Transverse colon (tissue), 4 donors: ENCODE measurements at places on chromosomes 6 and 20.

GRCh38 chr6:10166031-10166430 lies 248.8 kb downstream of the TFAP2A start:
- DNase-seq, result no peak

- peak; percentile 9 for DNase-seq
These were observed 100.8 kb downstream of the FAM217A start for GRCh38 chr6:3977875-3978711.

DNA sequence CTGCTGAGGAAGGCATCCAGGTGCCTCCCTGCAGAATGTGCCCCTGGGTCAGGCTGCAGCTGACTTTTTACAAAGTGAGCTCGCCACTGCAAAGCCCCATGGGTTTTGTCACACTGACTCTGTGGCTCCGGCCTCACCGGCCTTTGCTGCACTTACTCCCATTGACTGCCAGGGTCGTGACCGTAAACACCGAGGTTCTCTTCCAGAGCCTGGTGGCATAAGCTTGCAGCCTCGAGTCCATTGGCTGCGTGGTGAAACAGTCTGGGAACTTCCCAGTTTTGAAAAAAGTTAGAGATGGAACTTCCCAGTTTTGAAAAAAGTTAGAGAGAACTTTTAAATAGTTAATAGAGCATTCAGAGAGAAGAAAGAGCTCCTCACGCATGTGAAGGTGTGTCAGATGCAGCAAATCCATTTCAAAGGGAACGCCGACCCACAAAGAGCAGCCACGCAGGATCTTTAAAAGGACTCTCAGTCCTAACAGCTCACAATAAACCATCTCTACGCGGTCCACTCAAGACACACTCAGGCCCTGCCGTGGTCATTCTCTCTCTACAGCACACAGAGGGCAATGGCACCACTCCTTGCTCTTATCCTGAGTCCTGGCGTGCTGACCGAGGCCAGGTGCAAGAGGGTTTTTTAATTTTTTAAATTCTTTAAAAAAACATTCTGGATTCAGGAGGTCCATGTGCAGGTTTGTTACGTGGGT lies 12.8 kb downstream of the RAMACL start:
- no peak for DNase-seq

DNA sequence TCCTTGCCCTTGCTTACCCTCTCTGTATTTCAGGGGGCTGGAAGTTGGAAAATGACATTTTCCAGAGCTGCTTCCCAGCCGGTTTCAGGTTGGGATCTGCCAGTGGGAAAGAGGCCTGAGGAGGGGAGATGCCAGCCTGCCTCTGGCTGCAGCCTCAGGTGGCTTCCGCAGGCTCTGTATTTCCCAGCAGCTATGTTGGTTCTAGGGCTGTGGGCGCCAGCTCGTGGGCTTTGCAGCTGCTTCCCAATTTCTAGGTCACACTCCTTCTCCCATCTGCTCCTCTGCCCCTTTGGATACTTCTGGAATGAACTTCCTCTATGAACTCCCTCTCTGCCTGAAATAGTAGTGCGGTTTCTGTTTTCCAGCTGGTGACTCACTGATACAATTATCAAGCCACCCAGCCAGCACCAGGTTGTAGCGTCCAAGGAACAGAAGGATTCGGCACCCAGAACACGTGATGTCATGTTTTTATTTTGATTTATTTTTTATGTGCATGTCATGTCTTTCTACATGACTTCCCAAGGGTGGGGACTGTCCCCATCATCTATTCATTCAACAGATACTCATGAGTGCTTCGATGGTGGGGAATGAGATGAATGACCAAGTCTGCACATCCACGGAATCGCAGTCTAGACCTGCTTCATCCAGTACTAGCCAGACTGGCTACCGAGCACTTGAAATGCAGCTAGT lies 38.0 kb downstream of the TGM2 start:
- DNase-seq, result no peak

DNA sequence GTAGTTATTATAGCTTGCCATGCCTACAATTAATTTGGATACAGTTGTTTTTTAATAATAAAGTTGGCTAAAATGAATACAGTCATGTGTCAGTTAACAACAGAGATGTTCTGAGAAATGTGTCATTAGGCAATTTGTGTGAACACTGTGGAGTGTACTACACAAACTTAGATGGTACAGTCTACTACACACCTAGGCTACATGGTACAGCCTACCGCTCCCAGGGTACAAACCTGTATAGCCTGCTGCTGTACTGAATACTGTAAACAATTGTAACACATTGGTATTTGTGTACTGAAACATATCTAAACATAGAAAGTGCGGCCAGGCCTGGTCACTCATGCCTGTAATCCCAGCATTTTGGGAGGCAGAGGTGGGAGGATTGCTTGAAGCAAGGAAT lies 50.2 kb downstream of the MYLIP start:
- no peak for DNase-seq

GRCh38 chr6:74410630-74411029 lies 714.6 kb downstream of the CD109 start:
- no peak for DNase-seq

- peak; percentile 25 for DNase-seq
These were observed 197.7 kb downstream of the FAXC start for GRCh38 chr6:99151634-99152346.

DNA sequence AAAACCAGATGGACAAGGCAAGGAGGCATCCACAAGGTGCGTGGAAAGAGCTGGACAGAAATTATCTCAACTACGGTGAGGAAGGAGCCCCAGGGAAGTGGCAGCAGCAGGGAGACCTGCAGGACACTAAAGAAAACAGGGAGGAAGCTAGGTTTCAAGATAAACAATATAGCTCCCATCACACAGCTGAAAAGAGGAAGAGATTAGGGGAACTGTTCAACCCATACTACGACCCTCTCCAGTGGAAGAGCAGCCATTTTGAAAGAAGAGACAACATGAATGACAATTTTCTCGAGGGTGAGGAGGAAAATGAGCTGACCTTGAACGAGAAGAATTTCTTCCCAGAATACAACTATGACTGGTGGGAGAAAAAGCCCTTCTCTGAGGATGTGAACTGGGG lies 26.8 kb downstream of the TRMT6 start:
- no peak for DNase-seq

DNA sequence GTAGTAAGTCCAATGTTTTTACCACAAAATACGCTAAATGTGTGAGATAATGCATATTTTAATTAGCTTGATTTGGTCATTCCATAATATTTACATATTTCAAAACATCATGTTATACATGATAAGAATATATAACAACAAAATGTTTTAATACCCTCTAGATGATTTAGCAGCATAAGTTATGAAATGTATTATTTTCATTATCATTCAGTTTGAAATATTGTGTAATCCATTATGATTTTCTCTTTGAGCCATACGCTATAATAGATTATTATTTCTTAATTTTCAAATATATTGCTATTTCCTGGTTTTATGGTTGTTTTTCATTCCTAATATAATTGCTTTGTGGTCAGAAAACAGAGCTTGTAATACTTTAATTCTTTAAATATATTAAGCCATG lies 163.3 kb upstream of the KCNQ5 start:
- DNase-seq, result no peak

- DNase-seq, result no peak
These were observed 42.5 kb upstream of the HIVEP2 start for GRCh38 chr6:142987490-142987889.

- no peak for DNase-seq
These were observed 84.8 kb upstream of the BTBD3 start for GRCh38 chr20:11832851-11833250.

- no peak for DNase-seq
These were observed 153.1 kb downstream of the RCAN2 start for GRCh38 chr6:46338131-46338530.

DNA sequence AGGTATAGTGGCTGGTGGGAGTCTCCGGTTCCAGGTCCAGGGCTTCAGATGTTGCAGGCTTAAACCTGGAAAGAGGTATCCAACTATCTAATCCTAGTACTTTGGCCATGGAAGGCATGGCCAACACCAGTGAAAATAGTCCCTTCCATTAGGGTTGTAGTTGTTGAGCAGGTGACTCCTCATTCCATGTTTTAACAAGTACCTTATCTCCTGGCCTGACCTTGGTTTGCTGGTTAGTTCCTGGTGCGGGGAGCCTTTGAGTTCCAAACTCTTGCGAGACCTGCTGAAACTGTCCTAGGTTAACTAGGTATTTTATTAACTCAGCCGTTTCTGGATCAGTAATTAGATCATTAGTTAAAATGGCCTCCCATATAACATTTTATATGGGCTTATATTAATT lies 165.1 kb upstream of the PROKR2 start:
- no peak for DNase-seq

DNA sequence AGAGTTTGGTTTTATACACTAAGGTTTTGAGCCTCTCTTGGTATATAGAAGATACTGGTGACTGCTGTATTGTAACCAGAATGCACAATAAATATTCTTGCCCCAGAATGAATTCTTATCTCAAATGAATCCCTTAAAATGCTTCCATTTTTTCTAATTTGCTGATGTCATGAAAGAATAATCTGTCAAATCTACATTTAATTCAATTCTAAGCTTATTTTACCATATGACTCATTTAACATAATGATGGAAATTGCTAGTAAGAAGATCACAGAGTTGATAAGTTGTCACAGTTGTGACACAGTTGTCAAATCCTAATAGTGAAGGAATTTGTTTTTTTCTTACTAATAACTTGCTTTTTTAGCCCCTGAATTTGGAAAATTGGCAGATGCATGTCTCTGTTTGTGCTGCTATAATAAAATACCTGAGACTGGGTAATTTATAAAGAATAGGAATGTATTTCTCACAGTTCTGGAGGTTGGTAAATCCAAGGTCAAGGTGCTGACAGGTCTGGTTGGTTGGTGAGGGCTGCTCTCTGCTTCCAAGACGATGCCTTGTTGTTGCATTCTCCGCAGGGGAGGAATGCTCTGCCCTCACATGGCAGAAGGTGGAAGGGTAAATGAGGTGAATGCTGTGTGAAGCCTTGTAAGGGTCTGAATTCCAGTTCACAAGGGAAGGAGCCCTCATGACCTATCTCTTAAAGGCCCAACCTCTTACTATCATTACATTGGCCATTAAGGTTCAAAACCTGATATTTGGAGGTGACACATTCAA lies 4.7 kb downstream of the ECT2L start:
- no peak for DNase-seq
